NB4 (cell line): ENCODE measurements at places on chromosomes 11 and 22.

GRCh38 chr11:45483416-45483815, 182.0 kb downstream of the CHST1 start:
- DNase-seq, result no peak

GRCh38 chr11:21771097-21771496, 421.8 kb upstream of the ANO5 start:
- DNase-seq, result no peak

DNA sequence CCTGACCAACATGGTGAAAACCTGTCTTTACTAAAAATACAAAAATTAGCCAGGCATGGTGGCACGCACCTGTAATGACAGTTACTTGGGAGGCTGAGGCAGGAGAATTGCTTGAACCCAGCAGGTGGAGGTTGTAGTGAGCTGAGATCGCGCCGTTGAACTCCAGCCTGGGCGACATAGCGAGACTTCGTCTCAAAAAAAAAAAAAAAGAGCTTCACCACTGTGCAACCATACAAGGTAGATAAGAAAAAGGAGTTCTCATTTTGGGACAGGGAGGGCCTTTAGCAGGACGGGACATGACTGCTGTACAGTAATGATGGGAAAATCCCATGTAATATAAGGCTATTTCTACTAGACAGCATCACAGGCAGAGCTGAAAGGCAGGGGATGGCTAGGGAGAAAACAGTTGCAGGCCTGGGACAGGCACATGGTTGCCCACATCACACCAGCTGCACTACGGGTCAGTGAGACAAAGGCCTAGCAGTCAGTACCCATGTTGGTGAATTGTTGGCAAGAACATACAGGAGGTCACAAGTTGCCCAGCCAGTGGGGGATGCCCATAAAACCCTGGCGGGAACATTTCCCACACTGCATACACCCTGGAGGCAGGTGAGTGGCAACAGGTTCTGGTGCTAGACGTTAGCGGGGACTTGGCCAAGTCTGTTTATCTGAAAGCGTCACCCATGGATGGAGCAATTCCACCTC, 5.4 kb downstream of the TANGO2 start:
- no peak for DNase-seq

- no peak for DNase-seq
Observed at GRCh38 chr11:2800655-2801531, 84.7 kb downstream of the CDKN1C start.

DNA sequence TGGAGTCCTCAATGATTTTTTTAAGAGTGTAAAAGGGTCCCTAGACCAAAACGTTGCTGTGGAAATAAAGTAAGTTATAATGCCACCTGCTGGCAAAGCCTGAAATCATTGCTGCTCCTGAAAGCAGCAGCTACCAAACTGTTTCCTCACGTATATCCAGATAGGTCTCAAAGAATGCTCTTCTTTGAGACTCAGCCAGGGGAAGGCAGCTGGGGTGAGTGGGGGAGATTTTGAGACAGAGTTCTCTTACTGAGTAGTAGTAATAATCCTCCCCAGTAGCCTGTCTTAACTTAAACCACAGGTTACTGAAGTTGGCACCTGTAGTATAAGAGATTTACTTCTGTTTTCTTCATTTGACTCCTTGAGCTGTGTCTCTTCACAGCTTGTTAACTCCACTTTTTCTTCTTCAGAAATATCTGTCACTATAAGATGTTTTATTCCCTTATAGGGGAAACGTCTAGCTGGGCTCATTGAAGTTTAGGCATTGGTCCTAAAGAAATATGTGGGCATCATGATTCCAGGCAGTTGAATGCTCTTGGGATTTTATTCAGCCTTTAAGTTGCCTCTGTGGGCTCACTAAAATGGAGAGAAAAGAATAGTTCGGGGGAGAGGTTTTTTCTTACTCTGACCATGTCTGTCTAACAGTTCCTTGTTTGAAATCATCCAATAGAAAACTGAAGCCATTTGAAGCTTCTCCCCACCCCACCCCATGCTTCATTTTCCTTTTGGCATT, 77.9 kb downstream of the BTBD10 start:
- peak; percentile 45 for DNase-seq

- peak; percentile 35 for DNase-seq
Observed at GRCh38 chr11:116563028-116563711, 209.6 kb downstream of the BUD13 start.
